GM23338 (cell line): ENCODE measurements at places on chromosomes 7 and 10. TPM values are rescaled to one million over a fixed set of nuclear protein-coding genes. Genes with fewer than 3 reads are reported as not detected.
A peak's percentile ranks its signal among the peaks of the same experiment; 100 is the strongest.

DNA sequence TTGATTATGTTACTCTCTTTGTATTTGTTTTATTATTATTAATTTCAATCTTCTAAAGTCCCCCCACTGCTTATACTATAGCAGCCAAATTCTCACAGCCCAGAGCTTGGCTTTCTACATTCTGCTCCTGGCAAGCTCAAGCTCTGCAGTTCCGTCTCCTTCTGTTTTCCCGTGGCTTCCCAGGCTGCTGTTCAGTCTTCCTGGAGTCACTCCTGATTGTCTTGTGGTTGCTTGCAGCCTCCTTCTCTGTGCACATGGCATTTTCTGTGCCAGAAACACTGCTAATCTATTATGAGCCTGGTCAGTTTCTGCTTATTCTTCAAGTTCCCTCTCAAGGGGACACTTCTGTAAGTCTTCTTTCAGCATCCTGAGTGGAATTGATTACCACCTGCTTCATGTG, 533.7 kb upstream of the IGFBP3 start:
- no peak for DNase-seq

GRCh38 chr10:78002541-78003288, 26.6 kb downstream of the POLR3A start:
- no peak for DNase-seq

- no peak for DNase-seq
Observed at GRCh38 chr10:51806079-51806835, 106.9 kb upstream of the CSTF2T start.

DNA sequence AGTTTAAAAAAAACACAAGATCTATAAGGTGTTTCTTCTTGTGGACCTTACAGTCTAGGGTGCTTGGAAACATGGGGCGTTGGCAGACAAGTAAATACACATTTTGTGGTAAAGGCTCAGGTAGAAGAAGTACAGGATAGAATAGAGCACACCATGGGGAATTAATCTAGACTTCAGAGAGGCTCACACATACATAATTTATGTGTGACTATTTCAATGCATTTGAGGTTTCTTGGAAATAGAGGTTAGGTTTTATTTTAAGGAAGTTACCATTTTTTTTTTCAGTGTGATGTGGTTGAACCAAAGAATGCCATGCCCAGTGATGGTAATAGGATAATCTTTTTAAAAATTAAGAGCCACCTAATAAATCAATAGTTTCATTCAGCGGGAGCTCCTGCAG, 12.8 kb downstream of the CFTR start:
- DNase-seq, result no peak

DNA sequence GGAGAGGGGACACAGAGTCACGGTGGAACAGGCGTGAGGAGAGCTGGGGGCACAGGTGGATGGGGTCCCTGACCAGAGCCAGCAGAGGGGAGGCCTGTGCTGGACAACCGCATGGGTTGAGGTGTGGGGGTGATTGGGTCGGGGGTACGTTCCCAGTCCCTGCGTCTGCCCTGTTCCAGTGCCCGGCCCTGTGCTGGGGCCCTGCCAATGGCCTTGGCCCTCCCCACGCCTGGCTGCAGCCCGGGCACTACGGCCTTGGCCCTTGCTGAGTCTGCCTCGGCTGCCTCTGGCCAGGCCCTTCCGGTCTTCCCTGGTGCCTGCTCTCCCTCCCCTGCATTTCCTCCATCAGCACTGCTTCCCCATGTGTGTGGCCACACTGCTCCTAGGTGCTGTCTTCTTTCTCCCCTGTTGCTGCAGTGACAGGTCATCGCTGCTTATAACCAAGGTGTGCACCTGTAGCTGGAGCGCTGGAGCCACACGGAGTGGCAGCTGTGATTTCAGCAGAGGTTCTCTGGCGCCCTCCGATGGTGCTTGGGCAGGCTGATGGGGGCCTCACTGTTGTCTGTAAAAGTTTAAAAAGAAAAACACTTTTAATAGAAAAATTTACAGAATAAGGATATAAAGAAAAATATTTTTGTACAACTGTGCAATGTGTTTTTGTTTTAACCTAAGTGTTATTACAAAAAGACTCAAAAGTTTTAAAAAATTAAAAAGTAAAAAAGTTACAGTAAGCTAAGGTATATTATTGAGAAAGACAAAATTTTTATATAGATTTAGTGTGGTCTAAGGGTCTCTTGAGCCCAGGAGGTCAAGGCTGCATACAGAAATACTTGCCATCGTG, 45.2 kb upstream of the BHLHA15 start:
- DNase-seq, result peak; percentile 85

GRCh38 chr7:36045830-36046341, 107.2 kb upstream of the EEPD1 start:
- DNase-seq, result peak; percentile 29

DNA sequence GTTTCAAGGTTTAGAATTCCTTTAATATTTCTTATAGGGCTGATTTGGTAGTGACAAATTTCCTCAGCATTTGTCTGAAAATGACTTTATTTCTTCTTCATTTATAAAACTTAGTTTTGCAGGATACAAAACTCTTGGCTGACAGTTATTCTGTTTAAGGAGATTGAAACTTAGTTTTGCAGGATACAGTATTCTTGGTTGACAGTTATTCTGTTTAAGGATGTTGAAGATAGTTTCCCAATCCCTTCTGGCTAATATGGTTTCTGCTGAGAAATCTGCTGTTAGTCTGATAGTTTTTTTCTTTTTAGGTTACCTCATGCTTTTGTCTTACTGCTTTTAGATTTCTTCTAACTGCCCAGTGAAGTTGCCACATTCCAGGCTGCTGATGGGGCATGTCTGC, 186.8 kb downstream of the ITGB1 start:
- DNase-seq, result peak; percentile 15

The MRC1 gene
- 0.04 TPM in 1 of 2 replicates, not detected in the other for total RNA-seq

DNA sequence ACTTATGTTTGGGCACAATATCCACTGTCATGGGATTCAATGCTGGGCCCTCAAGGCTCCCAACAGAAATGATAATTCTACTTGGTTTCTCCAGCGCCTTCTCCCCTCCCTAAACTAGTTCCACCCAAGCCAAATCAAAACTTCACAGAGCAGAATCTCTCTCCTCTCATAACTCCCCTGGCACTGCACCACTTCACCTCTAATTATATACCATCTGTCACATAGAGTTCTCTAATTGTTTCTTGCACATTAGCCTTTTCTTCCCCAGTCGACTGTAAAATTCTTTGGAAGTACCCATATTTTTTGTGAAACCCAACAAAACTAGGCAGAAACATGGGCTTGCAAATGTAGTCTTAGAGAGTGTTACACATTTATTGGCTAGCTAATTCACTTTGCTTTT, 8.1 kb downstream of the SGMS1 start:
- no peak for DNase-seq

DNA sequence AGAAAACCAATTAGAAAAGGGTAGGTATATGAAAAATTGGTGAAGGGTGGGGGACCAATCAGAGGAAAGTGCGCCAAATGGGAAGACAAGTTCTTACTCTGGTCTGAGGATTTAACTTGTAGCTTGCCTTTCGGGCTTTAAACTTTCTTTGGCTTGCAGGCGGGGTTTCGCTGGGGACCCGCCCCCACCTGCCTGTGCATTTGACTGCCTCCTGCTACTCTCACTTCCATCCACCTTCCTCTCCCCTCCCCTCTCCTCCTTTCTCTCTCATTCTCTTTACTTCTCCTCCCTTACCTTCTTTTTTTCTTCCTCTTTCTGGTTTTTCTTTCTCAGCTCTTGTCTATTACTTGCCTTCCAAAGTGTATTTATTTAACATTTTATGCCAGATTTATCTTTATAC, 278.8 kb downstream of the DNAJB9 start:
- peak; percentile 28 for DNase-seq

The ASB10 gene
- not detected in 2 replicates for total RNA-seq

The POM121 gene
- 37.1 and 39.8 TPM in 2 replicates for total RNA-seq

GRCh38 chr7:24701261-24702235, 55.7 kb downstream of the GSDME start:
- no peak for DNase-seq

GRCh38 chr7:46201961-46202360, 280.9 kb upstream of the IGFBP3 start:
- DNase-seq, result no peak

DNA sequence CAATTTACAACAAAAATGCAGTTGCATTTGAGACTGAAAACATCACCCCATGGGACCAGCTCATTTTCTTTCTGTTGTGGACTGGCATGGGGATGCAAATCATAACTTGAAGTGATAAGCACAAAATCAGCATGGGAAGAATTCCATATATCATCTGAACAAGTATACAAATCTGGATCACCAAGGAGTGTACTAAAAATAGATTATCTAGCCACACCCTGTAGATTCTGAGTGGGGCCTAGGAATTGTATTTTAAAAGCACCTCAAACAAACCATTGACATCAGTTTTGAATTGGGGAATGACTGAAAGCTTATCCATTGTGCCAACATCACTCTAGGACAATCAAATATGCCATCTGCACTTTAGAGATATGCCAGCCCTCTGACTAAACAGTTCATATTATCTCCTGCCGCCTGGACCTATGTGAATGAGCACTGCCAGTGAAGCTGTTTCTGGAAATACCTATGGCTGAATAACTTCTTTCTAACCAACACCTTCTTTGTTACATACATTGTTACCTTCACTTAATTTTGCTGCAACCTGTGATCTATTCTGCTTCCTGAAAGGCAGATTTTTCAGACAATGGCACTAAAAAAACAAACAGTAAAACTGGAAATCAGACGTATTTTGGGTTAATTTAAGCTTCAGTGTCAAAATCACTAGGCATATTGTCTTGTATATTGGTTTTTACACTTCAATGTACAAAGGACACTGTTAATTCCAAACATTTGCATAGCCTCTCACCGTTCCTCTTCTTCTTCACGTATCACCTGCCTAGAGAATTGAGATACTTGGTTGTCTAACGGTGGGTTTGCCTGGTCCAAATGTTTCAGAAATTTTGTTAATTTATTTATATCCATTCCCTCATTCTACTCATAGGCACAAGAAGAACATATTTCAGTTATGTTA, 42.4 kb upstream of the HGF start:
- DNase-seq, result no peak

DNA sequence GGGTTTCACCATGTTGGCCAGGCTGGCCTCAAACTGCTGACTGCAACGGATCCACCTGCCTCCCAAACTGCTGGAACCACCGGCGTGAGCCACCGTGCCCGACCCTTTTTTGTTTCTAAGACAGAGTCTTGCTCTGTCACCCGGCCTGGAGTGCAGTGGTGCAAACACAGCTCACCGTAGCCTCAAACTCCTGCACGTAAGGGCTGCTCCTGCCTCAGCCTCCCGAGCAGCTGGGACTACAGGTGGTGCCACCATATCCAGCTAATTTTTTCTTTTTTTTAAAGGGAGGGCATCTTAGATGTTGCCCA, 36.4 kb downstream of the ADAP1 start:
- DNase-seq, result no peak

The OR6B1 gene
- total RNA-seq, result not detected in 2 replicates

DNA sequence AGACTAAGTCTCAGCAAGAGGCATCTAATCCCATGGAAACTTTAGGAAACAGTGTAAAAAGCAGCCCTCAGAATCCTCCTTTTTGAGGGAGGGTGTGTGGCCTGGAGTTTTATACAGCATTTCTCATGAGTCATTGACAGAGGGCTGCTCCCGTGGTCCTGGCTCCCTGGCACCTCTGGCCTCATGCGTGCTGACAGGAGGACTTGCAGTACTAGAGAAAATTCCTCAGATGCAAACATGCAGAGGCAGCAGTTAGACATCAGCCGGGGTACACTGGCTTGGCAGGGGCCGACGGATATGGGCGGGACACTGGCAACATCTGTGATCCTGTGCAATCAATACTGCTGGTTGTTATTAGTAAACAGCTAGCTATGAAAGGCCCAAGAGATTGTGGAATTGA, 925.1 kb upstream of the CELF2 start:
- peak; percentile 2 for DNase-seq

- DNase-seq, result peak; percentile 63
Observed at GRCh38 chr7:30285536-30286284, 1.3 kb downstream of the ZNRF2 start.

The GIMAP8 gene
- total RNA-seq, result not detected in 2 replicates

DNA sequence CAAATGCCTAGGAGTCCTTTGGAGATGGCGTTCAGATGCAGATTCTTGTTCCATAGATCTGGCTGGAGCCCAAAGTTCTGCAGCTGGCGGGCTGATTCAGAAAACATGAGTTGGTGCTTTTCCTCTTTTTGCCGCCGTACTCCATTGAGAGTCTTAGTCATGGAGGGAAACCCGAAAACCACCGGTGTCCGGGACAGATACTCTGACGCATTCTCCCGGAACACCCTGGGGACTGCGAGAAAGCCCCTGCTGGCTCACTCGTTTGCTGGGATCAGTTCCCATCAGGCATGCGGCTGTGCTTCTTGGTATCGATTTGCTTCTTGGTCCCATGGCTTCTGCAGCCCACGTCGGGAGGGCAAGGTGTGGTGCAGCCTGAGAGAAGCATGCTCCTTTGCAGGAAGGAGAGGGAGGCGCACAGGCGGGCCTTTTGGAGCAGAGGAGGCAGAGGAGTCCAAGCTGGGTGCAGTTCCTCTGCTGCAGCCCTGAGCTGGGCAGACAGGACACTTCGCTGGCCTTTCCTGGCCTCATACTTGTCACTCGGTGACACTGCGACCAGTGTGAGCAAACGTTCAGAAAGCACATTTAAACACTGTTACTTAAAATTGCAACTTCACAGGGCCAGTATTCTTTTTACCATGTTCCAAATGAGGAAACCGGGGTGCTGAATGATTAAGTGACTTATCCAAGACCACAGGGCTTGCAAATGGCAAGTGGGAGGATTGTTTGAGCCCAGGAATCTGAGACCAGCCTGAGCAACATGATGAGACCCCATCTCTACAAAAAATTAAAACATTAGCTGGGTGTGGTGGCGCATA, 30.6 kb upstream of the PFKFB3 start:
- DNase-seq, result no peak

DNA sequence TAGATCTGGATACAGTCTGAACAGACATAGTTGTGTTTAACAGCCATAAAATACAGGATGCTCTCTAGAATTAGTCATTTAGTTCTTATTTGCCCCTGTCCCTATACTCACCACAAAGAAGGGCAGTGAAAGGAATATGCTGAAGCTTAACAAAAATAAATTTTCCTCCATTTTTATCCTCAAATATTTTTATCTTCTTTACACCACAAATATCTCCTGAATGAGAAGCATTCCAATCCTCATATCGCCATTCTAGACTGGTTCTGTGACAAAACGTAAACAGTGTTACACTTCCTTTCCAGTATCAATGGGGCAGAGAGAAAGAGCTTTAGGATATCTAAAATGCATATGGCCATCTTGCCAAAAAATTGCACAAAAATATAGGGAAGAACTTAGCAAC, 1.6 kb downstream of the OR9A2 start:
- DNase-seq, result no peak

DNA sequence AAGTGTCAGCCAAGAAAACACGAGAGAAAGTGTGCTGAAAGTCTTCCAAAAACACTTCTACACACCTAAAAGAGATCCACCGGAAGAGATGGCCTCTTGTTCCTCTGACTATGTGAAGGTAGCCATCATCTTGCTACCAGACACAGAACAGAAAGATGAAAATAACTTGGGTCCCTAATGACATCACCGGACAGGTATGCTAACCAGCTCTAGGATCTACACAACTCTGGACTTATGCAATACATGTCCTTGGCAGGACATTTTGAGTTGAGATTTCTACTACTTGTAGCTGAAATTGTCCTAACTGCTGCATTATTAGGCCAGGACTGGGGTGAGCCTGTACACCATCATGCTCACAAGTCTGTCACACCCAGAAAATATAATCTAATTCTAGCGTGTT, 358.7 kb downstream of the ELMO1 start:
- DNase-seq, result no peak
